ENCODE measurements at places on chromosomes 16 and 17.

- no peak for DNase-seq
These were observed 3.4 kb upstream of the LPCAT2 start for GRCh38 chr16:55505333-55506015.

GRCh38 chr16:4846503-4846900 is 586 bp downstream of the GLYR1 start:
- DNase-seq, result no peak

- DNase-seq, result no peak
These were observed 13.9 kb upstream of the TBX2 start for GRCh38 chr17:61385577-61386236.

DNA sequence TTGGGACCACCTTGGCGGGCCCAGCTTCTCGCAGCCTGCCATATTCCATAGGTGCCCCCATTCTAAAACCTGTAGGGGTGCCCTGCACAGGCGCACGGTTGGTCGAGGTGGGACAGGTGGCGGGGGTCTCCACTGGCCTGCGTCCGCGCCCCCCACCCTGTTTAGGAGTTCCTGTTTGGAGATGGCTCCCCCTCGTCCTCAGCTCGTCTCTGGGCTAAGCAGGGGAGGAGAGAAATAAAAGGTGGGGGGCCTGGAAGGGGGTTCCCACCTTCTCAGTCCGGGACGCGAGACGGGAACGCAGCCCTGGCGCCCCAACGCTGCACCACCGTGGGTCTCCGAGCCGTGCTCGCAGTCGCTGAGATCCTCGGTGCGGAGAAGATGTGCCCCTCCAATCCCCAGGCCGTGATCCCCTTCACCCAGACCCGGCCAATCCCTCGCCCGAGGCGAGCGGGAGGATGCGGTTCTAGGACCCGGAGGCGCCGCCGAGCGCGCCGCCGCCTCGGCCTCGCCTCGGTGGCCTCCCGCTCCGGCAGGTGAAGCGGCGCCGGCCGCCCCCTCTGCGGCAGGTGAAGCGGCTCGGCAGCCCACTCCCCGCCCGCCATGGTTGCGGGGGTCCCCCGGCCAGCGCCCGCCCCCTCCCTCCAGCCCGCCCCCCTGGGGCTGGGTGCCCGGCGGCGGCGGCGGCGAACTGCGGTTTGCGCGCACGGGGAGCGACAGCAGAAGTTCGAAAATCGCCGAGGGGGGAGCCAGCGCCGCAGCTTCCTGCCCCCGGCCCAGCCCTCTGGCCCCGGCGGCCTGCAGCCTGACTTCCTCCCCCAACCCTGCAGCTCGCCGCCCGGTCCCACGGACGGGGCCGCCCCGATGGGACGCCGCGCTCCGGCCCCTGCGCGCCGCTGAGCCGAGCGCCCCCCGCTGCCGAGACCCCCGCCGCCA is at the start of gene FMNL1:
TSS of gene FMNL1 (plus strand) at position 805 of the 933 bp plus-strand sequence. CDS start 240 bp downstream, outside the sequence.
- DNase-seq, result no peak

DNA sequence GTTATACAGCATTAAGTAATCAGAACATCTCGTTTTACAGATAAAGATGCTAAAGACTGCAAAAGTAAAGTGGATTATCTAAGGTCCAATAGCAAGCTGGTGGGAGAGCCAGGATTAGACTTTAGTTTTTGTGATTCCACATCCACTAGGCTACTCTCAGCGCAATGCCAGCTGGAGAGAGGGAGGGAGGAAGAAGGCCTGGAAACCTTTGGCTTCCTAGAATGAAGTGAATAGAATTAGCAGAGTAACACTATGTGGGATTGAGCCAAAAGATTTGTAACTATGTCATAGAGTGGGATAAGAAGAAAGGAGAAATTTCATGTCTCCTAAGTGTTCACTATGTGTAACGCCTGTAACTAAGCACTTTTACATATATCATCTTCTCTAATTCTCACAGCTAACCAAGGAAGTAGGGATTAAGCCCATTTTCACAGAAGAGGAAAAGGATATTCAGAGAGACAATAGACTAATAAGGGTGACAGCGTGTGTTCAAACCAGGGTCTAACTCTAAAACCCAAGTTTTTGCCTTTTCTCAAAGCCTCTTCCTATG is 25.4 kb upstream of the NSRP1 start:
- no peak for DNase-seq

- no peak for DNase-seq
These were observed 84.9 kb upstream of the CBX4 start for GRCh38 chr17:79923974-79924638.

- DNase-seq, result no peak
These were observed 474.7 kb downstream of the HAPSTR1 start for GRCh38 chr16:9566099-9566498.

- DNase-seq, result no peak
These were observed 1.4 kb downstream of the GSE1 start for GRCh38 chr16:85614338-85615013.

DNA sequence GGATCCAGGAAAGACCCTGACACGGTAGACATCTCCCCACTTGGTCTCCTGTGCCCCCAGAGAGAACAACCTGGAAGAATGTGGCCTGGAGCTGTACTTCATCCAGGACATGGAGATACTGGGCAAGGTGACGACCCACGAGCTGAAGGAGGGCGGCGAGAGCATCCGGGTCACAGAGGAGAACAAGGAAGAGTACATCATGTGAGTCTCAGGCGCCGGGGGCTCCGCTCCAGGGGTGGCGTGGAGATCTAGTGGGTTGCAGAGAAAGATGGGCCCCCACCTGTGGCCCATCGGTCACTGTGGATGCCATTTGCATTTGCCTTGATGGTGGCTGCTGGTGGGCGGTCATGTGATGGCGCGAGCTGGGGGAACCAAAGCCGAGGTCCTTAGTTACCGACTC is 14.9 kb upstream of the CLEC18A start:
- DNase-seq, result no peak

DNA sequence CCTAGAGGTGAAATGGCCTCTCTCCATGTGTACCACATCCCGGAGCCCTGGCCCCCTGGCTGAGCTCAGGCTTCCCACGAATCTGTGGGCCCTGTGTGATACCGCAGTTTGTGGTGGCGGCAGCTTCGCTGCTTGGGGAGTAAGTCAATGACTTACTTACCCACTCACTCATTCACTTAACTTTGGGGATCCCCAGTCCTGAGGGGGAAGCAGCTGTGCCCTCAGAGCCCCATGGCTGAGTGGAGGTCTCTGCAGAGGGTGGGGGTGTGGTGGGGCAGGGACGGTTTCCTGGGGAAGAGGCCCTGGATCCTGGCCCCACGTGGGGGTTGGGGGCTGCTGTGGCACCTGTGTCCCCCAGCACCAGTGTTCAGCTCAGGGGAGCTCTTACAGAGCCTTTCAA is 13.2 kb downstream of the KCNJ12 start:
- no peak for DNase-seq

DNA sequence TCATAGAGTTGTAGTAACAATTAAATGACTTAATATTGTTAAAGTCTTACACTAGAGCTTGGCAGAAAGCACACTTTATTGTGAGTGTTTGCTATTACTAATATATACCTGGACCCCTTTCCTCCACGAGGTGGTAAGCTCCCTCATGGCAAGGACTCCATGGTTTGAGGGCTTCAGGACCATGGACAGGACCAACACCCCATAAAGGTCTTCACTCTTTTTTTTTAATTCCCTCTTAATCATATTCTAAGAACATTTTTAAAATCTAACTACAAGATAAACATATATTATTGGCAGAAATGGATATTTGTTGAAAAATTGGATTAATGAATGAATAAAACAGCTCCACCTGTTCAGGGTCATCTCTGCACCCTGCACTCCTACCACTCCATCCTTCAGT is 154.5 kb downstream of the CBLN1 start:
- DNase-seq, result no peak

- DNase-seq, result no peak
These were observed 37.1 kb downstream of the TMEM11 start for GRCh38 chr17:21176773-21177395.

- no peak for DNase-seq
These were observed 222.7 kb upstream of the CHMP6 start for GRCh38 chr17:80768936-80769335.

DNA sequence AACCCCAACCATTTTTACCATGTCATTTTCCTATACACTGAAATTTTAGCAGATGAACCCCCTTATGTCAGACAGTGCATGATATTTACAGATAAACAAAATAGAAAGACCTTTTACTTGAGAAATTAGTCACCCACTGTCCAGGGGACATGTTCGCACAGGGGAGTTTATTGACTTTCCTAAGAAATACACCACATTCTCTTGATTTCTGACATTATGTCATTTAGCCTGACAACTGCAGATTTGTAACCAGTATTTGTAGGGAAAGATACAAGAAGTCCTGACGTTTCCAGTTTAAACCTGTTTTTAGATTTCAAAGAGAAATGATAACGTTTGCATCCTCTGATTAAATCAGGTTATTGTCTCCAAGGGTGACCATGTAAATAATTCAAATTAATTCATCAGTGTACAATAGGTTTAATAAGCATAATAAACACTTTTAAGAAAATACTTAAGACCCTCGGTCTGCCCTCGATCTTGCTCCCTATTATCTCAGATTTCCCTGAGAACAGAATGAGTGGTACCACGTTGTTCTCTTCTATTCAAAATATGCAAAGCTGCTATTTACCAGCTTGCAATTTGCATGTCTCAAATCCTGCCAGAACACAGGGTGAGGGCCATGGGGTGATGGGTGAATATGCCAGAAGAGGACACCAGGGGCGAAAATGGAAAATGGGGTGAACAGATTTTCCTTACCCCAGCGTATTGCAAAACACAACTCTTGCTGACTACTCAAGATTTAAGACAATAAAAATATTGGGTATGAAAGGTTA is 2.1 kb upstream of the LYRM9 start:
- no peak for DNase-seq

DNA sequence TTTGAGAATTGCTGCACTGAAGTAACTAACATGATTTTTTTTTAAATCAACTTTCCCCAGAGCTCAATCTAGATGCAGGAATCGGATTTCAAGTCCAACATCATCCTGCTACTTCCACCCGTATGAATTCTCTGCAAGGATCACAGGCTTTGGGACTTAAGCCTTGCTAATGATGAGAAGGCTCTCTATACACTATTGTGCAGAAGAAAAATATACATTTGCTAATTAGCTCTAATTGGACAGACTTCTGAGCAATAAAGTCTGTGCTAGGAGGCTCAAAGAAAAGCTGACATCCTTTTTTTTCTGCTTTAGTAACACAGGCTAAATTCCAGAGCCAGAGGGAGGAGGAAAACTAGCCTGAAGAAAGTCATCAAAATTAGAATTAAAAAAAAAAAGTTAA is 433.6 kb downstream of the PMP22 start:
- DNase-seq, result no peak

DNA sequence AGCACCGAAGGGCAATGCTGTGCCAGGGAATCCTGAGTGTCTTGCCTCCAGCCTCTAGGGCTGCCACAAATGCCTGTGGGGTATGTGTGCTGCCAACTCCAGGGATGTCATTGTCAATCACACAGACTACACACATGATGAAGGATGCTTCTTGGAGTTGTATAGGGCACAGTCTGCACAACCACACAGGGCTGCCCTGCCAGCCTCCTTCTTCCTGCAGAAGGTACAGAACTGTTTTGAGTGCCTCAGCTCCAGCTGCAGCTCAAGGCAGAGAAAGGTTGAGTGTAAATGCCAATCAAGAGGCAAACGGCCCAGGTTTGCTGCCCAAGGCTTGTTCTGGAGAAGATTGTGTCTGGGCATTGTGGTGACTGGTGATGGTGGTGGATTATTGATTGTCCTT is 15.6 kb downstream of the SCNN1B start:
- no peak for DNase-seq

DNA sequence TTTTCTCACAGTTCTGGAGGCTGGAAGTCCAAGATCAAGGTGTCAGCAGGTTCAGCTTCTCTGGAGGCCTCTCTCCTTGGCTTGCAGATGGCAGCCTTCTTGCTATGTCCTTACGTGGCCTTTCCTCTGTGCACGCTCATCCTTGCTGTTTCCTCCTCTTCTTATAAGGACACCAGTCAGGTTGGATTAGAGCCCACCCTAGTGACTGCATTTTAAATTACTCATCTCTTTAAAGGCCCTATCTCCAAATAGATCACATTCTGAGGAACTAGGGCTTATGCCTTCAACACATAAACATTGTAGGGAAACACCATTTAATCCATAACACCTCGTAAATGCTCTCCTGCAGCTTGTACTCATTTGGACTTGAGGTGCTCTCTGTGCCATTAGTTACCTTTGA is 36.3 kb downstream of the DHRS7C start:
- no peak for DNase-seq

GRCh38 chr17:8084250-8084649 is 3.3 kb downstream of the ALOX12B start:
- no peak for DNase-seq

GRCh38 chr17:41212524-41213169 is 13.8 kb upstream of the KRTAP9-2 start:
- DNase-seq, result no peak

DNA sequence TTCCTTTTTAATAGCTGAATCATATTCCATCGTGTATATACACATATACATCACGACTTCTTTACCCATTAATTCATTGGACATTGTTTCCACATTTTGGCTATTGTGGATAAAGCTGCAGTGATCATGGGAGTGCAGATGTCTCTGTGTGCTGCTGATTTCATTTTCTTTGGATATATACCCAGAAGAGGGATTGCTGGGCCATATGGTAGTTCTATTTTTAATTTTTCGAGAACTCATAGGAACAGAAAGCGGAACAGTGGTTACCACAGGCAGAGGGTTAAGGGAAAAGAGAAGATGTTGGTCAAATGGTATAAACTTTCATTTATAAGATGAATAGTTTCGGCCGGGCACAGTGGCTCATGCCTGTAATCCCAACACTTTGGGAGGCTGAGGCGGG is 187.4 kb upstream of the MYOCD start:
- DNase-seq, result no peak

DNA sequence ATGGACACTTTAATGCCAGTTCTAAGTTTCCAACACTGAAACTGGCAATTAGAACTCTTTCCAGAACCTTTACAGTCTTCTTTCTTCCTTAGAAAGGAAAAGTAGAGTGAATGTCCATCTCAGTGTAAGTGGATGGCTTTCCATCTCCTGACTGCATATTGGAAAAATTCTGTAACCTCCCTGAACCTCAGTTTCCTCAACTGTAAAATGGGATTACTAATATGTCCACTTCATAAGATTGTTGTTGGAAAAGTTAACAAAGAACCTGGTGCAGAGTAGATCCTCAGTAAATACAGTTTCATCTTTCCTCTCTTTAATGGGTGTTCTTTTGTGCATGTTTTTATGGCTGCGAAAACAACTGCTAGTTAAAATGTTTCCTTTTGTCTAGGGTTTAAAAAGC is 2.6 kb downstream of the TMEM98 start:
- no peak for DNase-seq

GRCh38 chr17:80065478-80066170 is 29.2 kb downstream of the CCDC40 start:
- no peak for DNase-seq

DNA sequence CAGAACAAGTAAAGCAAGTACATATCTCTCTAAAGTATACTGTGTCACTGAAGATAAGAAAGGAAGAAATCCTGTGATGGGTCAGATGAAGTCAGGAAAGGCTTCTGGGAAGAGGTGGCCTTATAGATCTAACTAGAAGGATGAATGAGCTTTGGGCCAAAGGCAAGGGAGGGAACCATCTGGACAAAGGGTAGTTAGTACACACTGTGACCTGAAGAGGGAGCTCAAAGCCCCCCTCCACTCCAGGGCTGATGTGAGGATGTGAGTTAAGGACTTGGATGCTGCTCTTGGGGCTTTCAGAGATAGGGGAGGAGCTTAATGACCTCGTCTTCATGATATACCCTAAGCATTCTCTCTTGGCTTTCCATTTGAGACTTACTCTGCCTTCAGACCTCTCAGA is 185.3 kb upstream of the CACNG3 start:
- DNase-seq, result no peak

All from stimulated activated CD4-positive, alpha-beta T cell treated with anti-CD3 and anti-CD28 coated beads, TNF-alpha, amount 100 ng/mL, for 4 hours (primary cell).